Stimulated activated CD8-positive, alpha-beta memory T cell treated with anti-CD3 and anti-CD28 coated beads, Interleukin-15, amount 100 ng/mL, for 24 hours (primary cell): ENCODE measurements at places on chromosomes 7 and 10.
A peak's percentile ranks its signal among the peaks of the same experiment; 100 is the strongest.

DNA sequence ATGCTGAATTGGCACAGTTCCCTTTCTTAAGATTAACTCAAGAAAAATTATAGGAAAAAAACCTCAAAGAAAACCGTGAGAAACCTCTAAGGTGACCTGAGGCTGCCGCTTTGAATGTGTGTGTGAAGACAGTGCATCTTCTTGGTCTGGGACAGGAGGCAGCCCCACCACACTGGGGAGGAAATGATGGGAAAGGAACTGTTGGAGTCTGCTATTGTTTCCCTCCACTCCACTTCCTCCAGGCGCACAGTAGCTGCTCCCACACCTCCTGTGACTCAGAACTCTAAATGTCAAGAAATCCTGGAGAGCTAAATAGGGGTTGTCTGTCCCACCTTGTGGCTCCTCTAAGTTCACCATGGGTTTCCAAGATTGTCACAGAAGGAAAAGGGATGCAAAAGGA lies 179.4 kb downstream of the PDE1C start:
- no peak for DNase-seq

DNA sequence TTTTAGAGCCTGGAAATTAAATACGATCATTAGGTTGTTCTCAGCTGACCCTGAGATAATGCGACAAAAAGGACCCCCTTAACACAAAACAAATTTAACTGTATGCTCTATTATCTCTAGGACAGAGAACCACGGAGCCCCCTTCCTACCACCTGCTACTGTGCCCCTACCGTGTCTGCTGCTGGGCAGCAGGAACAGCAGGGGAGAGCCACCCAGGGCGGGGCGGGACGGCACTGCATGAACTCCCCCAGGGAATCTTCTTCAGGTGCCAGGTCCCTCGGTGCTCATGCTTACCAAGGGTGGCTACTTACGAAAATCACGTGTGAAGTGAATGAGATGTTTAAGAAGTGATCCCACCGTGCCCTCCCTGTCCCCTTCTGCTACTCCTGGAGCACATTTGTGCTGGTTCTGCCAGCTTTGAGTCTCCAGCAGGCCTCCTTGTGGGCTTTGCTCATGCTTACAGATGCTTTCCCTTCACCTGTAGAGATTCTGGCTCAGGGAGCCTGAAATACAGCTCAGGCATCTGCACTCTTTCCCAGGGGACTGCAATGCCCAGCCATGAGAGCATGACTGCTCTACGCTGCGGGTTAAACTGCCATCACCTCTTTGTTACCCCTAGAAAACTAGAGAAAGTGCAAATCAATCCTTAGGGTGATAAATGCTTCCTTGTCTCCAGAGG lies 59.9 kb downstream of the MRPL32 start:
- no peak for DNase-seq

DNA sequence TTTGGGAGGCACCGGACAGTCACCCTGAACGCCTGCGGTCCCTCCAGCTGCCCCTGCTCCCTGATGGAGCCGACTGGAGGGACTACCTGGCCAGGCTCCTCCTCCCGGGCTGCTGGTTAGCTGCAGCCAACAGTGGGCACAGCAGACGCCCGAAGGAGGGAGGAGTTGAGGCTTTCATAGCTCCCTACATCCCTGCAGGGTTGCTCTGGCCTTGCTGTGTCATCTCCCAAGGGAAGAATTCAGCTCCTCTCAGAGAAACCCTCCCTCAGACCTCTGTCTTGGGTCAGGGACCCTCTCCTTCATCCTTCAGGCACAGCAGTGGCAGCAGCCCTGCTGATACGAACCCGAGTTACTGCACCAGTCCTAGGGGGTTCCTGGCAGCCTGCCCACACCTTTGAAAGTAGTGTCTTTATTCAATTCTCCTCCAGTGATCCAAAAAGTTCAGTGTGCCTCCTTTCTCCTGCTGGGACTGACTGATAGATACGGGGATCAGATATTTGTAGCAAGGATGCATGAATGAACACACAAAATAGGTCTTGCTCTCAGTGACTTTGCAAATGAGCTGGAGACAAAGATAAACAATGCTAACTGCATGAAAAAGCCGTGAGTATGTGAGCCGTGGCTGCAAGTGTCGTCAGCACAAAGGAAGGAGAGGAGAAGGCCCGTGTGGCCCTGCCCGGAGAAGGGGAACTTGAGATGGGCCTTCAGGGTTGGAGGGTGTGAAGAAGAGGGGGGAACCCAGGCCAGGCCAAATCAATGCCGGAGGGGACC lies 136.6 kb downstream of the PRKAG2 start:
- DNase-seq, result no peak

DNA sequence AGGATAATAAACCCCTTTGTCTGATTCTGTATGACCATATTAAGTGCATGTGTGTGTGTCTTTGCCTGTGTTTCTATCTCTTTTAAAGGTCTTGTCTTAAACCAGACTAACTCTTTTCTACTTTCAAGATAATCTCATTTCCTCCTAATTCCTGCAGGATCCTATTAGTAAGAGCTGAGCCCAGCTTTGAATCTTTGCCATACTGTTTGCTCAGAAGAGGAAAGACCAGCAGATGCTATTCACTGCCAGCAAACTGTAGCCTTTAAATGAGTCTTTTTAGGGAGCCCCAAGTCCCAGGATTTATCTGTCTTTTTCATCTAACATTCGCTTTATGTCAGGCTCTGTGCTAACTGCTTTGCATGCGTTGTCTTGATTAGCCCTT lies 2.9 kb downstream of the GPR158 start:
- DNase-seq, result no peak

DNA sequence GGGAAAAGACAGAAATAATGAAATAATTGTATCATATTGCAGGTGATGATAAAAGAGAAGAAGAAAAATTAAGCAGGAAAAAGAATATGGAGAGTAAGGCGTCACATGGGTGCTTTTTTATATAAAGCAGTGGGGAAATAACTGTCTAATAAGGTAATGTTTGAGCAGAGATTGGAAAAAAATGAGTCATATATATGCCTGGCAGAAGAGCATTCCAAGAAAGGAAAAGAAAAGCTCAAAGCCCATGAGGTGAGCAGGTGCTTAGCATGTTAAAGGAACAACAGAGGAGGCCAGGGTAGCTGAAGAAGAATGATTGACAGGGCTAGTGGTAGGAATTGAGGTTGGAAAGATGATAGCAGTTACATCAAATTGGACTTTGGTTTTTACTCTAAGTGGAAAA lies 739.5 kb downstream of the SORCS1 start:
- no peak for DNase-seq

DNA sequence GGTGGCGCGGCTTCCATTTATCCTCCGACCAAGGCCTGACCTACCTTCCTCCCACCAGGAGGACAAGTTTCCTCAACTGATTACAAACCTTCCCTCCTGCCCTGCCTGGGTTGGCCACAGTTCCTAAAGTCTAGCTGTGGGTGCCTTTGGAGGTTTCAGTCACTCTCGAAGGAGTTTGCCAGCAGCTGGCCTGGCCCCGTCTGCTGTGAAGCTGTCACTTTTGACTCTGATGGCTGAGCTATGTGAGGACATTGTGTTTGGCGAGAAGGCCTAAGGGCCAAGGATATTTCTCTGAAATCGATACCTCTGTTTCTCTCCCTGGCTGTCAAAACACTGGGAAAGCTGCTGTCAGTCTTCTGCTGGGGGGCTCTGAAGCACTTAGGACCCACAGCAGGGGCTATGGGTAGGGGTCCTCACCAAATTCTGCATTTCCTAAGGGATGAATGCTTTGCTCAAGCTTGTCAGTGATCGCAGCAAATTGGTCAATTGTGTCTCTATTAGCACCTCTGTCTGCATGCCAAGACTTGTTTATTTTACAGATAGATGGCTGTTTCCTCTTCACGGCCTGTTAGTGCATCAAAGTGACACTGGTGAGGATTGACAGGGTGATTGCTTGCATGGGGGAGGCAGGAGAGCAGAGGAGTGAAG lies 31.9 kb upstream of the SAMD8 start:
- DNase-seq, result no peak

DNA sequence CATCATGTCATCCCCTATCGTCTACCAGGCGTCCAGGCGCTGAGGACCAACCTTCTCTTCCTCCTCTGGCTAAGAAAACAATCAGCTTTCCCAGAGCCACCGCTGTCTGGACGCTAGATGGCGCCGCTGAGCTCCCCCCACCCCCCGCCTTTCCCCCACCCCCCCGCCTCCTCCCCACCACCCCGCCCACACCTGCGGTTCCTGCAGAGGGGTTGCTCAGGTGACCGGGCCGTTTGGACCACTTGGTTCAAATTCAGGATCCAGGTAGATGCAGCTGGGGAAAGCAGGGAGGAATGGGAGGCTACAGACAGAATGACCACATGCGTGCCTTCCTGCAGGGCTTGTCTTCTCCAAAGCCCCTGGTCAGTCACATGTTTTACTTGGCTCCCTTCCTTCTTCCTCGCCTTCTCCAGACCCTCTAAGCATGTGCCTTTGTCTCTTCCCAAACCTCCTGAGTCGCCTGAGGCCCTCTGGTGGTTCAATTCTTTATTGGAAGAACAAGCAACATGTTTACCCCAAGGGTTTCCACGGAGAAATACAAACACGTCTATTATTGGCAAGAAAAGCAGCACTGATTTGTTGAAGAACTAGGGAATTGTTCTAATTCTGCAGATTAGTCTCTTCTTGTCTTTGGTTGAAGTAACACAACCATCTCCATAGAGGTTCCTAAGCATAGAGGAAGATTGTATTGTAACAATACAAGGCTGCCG lies 24.7 kb downstream of the AOC1 start:
- peak; percentile 21 for DNase-seq

DNA sequence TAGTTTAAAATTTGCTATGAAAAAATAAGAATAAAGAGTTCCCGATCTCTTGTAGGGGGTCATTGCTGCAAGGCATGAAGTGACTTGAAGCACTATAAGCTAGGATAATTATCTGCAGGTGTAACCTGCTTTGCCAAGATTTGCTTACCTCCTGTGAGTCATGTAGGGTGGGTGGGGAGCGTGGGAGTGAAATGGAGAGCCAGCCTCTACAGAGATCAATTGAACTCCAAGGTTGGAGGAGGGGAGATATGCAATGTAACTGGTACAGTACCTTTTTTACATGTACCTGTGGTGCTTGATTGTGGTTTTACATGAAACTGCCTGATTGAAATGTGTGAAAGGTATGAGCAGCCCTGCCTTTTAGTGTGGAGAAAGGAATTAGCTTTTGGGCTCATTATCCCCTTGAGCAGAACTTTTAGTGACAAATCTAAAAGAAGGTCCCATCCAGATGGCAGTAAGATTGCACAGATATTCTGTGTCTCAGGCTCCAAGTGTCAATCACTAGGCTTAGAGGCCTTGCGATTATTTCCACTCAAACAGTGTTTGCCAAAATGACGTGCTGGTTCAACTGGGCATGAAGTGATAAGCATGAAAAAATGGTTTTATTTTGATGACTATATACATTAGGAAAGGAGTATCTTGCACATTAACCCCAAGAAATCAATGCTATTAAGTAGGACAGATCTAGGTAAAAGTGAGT lies 138.6 kb upstream of the GRB10 start:
- no peak for DNase-seq

DNA sequence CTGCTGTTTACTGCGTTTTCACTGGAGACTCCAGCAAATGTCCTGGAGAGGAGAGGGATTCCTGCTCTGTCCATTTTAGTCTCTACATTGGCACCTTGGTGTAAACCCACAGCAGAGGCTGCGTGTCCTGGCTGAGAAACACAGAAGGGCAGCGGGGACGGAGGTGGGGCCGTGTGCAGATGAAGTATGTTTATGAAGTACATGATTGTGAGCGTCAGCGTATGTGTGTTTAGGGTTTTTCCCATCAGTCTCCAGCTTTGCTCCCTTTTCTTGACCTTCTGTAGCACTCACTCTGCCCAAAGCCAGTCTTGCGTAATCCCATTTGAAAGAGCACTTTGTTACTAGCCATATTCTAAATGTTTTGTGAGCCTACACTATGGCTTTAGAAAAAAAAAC lies 750.7 kb upstream of the SORCS1 start:
- no peak for DNase-seq

GRCh38 chr7:120079704-120080103 lies 193.3 kb upstream of the KCND2 start:
- no peak for DNase-seq

- DNase-seq, result peak; percentile 39
These were observed at the start of gene TES for GRCh38 chr7:116210345-116211005. Gene TES, plus strand, starts transcription at chr7:116210539. Its CDS starts 169 bp downstream, at chr7:116210708.

DNA sequence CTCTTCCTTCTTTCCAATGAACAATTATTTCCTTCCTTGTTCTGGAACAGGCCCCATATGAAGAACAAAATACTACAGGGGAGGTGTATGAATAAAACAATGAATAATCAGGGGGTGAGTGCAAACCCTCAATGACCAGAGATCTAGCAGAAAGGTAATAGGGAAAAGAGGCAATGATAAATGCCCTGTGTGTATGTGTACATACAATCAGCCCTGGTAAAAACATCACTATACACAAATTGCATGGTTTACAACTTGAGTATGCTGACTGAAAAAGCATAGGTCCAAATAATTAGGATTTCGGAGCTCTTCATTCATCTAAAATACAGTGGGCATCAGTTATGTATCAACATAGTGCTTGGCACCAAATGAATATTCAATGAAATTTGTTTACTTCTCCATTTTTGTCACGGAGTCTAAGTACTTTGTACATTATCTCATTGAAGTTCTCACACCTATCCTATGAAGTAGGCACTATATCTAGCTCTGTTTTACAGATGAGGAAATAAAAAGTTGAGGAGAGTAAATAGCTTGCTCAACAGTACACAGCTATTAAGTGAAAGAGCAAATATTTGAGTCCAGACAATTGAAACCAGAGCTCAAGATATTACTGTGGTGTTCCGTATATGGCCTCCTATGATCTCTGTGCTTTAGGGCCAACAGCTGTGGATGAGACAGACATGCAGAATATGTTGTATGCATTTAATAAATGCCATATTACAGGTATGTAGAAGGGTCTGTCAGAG lies 1065.4 kb downstream of the SORCS3 start:
- DNase-seq, result no peak

DNA sequence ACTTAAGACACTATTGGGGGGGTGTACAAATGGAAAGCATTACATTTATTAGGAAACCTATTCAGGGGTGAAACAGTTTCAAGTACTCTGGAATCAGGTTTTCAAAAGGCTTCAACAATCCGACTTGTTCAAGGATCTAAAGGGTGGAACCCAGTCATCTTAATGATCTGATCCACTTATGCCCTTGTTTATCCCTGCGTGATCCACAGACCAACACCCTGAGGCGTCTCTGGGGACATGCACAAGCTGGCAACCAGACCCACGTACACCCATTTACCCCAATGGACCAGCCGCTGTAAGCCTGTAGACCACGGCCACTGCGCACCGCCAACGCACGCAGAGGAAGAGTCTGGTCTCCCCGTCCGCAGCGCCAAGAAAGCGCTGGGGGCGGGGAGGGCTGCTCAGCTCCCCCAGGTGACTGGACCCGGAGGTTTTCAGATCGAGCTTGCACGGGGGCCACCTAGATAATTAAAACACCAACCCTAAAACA lies 13.4 kb downstream of the HNRNPF start:
- no peak for DNase-seq
